Globus pallidus (tissue), 1 donor: ENCODE measurements at places on chromosomes 5 and 9.

DNA sequence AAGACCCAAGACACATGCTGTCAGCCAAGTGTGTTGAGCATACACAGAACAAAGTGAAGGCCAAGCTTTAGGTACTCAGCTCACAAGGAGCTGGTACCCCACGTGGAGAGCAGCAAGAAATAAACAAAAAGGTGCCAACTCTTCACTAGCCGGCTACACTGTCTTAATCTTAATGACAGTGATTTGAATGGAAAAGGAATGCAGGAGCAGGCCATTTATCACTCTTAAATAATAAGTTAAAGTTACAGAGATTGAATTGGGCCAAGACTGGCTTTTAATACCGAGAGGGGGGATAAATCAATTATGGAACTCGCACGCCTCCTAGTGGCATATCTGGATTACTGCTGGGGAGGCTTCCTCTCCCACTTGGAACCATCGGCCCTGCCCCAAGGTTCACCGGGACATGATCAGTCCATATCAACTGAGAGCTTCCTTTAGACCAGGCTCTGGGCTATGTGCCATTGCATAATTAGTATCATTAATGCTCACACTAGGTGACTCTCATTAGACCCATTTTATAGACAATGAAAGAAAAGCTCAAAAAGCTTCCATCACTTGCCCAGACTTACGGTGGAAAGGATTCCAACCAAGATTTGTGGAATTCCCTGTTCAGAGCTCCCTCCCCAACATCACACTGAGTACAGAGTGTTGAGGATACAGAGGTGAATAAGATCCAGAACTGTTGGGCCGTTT, 94.0 kb downstream of the ACTL7B start:
- DNase-seq: peak; percentile 71

DNA sequence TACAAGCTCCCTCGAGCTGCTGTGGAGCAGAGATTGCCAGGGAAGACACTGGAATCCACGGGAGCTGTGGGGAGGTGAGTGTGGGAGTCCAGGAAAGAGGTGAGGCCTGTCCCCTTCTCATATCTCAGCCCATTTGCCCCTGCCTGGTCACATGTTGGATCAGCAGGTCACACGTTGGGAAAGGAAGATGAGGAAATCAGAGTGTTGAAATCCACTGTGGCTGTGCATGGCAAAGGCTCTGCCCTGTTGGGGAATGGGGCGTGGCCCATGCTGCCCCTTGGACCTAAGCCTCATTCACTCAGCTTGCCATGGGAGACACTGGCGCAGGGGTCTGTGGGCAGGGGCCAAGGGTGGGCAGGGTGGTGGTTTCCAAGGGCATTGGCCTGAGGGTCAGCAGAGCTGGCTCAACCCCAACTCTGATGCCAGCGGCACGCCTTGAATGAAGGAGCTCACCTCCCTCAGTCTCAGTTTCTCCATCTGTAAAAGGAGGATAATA, 85.4 kb upstream of the CPEB4 start:
- no peak for DNase-seq

DNA sequence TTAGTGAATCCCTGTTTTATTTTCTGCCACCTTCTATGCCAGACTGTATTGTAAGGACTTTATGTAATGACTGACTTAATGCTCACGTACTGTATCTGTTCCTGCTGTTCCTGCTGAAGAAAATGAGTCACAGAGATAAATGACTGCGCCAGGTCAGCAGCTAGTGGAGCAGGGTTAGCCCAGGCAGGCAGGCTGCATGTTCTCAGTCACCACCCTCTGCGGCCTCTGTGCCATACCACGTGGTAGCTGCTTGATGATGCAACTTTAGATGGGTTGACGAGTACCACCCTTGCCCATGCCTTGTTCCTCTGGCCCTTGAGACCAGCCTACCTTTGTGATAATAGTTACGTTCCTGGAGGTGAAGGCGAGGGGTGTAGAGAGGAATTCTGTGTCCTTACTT, 161.9 kb downstream of the TRIO start:
- no peak for DNase-seq

DNA sequence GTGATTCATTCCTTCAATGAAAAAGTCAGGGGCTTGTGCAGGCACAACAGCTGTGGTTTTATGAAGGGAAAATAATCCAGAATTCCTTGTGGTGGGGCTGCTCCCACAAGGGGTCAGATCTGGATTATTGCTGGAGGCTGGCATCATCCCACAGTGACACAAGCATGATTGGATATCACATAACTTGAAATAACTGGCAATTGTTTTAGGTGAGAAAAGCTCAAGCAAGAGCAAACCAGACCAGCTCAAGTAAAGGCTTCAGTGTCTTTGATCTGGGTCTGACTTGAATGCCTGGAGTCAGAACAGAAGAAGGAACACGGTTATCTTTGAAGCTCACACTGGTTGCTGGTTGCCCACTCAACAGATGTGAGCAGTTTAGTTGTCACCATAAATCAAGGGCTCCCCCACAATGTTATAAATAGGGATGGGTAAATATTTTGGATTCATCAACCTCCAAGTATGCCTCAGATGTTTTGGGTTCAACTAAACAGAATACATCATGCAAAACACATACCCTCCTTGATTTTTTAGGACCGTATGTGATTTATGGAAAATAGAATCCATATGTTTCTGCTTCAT, 3.1 kb upstream of the ZNF474 start:
- DNase-seq: no peak

GRCh38 chr5:178431782-178432165, 158.4 kb downstream of the COL23A1 start:
- no peak for DNase-seq

DNA sequence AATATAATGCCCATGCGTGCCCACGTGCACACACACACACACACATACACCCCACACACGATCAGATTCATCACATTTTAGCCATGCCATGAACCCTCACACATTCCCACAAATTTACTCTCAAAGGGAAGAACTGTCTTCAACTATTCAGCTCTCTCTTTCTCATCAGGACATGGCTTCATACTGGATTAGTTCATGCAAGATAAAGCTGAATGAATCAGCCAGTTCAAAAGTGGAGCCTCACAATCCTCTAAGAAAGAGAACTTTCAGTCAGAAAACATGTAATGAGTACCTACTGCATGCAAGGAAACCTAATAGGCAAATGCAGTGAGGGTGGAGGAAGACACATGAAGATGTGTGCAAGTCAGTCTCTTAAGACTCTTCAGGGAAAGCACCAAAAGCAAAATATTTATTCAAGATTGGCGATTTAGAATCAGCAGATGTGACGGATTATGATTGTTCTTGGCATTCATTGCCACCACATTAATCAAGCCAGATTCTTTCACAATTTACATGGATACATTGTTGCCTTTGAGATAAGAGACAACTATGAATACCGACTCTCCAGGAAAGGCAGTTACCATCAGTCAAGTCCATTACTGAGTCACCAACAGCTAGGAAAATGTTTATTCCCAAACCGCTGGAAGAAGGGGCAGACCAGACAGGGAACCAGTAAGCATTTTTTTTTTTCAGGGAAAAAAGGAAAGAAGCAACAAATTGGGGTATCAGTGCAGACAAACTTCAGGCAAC, 30.3 kb upstream of the PUM3 start:
- DNase-seq: no peak

DNA sequence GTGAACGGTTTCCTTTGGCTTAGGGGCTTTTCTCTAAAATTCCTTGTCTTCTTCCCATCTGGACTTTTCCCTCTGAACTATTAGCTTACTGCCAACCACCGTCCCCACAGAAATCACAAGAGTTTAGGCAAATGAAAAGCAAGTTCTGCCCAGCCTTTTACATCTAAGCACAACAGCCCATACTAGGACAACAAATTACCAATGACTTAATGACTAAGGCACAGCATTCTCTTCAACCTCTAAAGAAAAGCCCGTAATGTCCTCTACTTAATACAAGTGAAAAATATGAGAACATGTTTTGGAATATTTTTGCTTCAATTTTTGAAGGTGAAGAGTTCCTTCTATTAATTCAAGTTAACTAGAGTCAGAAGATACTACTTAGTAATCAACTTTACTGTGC, 1.2 kb downstream of the ZBTB5 start:
- DNase-seq: no peak

- DNase-seq: no peak
Measured at GRCh38 chr5:100546001-100546400, 10.8 kb downstream of the FAM174A start.

DNA sequence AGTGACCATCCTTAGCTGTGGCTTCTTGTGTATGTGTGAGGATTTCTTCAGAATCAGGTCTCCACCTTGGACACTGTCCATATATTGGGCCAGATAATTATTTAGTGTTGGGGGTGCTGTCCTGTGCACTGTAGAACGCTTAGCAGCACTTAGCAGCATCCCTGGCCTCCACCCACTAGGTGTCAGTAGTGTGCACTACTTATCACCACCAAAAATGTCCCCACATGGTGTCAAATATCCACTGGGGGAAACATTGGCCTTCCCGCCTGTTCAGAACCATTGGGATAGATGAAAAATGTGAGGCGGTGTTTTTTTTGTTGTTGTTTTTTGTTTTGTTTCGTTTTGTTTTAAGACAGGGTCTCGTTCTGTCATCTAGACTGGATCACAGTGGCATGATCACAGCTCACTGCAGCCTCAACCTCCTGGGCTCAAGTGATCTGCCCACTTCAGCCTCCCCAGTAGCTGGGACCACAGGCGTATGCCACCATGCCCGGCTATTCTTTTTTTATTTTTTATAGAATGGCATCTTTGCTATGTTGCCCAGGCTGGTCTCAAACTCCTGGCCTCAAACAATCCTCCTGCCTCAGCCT, 67.7 kb downstream of the TENT4A start:
- no peak for DNase-seq

GRCh38 chr9:138105123-138105415, 227.5 kb downstream of the CACNA1B start:
- DNase-seq: no peak

DNA sequence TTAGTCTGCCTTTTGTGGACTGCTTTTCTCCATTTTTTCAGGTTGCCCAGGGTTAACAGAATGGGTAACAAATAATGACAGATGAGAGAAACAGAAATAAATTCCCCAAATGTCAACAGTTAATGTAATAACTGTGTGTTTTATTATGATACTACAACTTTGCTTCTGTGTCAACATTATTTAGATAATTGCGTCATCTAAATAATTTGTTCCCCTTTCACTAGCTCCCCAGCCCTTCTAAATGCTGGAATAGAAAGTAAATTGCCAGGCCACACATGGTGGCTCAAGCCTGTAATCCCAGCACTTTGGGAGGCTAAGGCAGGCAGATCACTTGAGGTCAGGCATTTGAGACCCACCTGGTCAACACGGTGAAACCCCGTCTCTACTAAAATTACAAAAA, 53.5 kb downstream of the RNF38 start:
- DNase-seq: no peak

- DNase-seq: no peak
Measured at GRCh38 chr9:6459718-6460117, 46.7 kb downstream of the UHRF2 start.

DNA sequence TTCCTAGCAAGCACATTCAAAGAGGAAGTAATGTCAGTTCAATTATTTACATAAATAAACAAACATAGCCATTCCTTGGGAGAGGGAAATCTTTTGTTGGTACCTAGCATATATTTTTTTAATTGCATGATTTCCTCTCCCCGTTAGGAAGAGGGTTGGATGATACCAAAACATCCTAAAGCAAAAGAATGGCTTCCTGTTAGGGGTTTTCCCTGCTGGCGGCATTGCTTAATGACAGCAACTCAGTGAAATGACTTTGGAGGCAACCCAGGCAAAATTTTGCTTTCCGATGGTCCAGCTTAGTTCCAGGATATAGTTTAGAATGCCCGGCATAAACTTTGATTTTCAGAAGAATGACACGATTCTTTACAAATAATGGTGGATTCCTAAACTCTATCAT, 73.2 kb downstream of the MAT2B start:
- no peak for DNase-seq

GRCh38 chr9:31325778-31326177, 1058.7 kb upstream of the ACO1 start:
- no peak for DNase-seq

DNA sequence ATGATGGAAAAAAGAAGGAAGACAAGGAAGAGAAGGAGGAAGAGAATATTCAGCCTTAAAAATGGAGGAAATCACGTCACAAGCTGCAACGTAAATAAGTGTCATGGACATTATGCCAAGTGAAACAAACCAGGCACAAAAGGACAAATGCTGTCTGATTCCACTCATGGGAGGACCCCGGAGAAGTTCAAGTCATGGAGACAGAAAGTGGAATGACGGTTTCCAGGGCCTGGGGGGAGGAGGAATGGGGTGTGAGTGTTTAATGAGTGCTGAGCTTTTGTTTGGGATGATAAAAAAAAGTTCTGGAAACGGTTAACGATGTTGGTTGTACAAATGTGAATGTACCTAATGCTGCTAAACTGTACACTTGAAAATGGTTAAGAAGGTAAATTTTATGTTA, 439.5 kb downstream of the GADD45G start:
- DNase-seq: no peak

DNA sequence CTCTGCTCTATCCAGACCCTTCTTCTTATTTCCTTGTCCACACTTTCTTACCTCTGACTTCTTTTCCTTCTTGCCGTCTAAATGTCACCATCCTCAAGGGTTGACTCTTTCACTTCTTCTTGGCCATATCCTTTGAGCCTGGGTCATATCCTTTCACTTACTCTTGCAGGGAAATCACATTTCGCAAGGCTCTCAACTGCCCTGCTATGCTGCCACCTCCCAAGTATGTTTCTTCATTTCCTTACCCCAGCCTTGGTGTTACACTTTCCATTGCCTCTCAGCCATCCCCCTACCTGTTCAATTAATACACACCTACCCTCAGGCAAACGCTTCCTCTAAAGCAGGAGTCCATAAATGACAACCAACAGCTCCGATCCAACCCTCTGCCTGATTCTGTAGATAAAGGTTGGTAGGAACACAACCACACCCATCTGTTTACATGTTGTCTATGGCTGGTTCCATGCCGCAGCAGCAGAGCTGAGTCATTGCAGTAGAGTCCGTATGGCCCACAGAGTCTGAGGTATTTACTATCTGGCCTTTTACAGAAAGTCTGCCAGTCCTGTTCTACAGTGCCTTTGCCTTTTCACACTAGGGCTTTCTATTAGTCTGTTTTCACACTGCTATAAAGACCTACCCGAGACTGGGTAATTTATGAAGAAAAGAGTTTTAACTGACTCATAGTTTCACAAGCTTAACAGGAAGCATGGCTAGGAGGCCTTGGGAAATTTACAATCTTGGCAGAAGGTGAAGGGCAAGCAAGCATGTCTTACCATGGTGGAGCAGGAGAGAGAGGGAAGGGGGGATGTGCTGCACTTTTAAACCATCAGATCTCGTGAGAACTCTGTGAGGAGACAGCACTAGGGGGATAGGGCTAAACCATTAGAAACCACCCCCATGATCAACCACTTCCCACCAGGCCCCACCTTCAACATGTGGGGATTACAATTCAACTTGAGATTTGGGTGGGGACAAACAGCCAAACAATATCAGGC, 97.9 kb downstream of the SV2C start:
- DNase-seq: no peak

GRCh38 chr5:1354576-1354975, 9.7 kb upstream of the CLPTM1L start:
- no peak for DNase-seq
